ENCODE measurements at places on chromosomes 3 and 15. TPM values are rescaled to one million over a fixed set of nuclear protein-coding genes. Genes with fewer than 3 reads are reported as not detected.

Gene FOXP1
- 32.9 TPM for polyA plus RNA-seq

Gene LEKR1
- polyA plus RNA-seq, result 1.9 TPM

Gene RBPMS2
- 15.2 TPM for polyA plus RNA-seq

Gene KBTBD13
- not detected for polyA plus RNA-seq

GRCh38 chr3:111592936-111593335 is 2.2 kb downstream of the ZBED2 start:
- DNase-seq, result no peak

- peak; percentile 17 for DNase-seq
Measured at GRCh38 chr3:165254812-165255211, 58.6 kb upstream of the SLITRK3 start.

DNA sequence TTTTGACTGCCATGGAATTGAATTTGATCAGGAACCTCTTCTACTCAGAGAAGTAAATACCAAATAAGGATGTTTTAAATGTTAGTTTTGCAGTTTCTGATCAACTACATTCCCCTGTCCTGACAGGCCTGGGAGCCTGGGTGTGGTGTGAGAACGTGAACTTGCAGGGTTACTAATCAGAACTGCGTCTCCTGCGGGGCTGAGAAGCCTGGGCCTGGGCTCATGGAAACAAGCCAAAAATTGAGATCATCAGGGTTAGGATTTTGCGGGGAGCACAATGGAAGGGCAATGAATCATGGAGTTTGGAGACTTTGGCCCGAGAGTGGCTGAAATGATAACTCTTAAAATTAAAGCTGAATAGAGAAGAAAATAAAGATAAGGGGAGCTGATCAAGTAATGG is 47.8 kb upstream of the C3orf70 start:
- DNase-seq, result no peak

Gene SPESP1
- polyA plus RNA-seq, result 5.6 TPM

Gene CCRL2
- 0.89 TPM for polyA plus RNA-seq

- DNase-seq, result no peak
Measured at GRCh38 chr3:32046102-32046501, 60.3 kb upstream of the GPD1L start.

DNA sequence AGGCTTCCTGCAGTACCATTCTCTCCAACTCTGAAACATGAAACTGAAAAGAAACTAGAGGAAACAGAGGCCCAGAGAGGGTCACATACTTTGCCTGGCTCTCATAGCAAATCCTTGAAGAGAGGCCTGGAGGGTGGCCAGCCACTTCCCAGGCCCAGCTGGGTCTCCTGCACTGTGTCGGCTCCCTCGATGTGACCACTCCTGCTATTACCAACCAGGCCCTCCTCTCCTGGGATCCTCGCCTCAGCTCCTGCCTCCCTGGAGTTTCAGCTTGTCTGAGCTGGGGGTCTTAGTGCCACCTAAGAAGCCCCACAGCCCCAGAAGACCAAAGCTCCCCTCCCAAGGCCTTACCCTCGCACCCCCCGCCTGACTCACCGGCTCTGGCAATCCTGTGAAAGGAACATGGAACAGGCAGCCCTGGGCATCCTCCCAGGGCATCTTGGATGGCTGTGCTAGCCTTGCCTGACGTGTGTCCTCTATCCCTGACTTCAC is 4.6 kb downstream of the LOXL1 start:
- no peak for DNase-seq

- no peak for DNase-seq
Measured at GRCh38 chr3:11250902-11251806, 21.0 kb upstream of the ATG7 start.

GRCh38 chr3:100709842-100710260 is 557 bp downstream of the TFG start:
- peak; percentile 20 for DNase-seq

Gene DNAJC17
- polyA plus RNA-seq, result 43.2 TPM

Gene ZPLD1
- polyA plus RNA-seq, result 0.35 TPM

Gene GNAI2
- polyA plus RNA-seq, result 210 TPM

DNA sequence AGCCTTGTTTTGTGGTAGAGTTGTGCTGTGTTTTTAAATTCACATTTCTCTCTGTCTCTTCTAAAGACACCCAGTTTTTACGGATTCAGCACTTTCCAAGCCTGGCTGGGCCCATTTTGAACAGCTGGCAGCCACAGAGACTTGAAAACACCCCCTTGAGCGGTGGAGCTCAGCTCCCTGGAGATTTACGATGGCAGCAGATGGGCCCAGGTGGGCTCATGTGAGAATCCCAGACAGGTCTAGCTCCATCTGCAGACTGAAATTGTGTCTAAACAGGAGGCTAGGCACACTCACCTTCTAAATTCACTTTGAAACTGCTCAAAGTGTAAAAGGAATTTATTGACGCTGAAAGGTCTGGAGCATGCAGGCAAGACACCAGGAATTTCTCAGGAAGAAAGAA is 232.0 kb upstream of the HES1 start:
- no peak for DNase-seq

GRCh38 chr15:40420793-40421192 is 15.2 kb downstream of the IVD start:
- DNase-seq, result no peak

- no peak for DNase-seq
Measured at GRCh38 chr15:85534031-85534430, 153.6 kb downstream of the AKAP13 start.

DNA sequence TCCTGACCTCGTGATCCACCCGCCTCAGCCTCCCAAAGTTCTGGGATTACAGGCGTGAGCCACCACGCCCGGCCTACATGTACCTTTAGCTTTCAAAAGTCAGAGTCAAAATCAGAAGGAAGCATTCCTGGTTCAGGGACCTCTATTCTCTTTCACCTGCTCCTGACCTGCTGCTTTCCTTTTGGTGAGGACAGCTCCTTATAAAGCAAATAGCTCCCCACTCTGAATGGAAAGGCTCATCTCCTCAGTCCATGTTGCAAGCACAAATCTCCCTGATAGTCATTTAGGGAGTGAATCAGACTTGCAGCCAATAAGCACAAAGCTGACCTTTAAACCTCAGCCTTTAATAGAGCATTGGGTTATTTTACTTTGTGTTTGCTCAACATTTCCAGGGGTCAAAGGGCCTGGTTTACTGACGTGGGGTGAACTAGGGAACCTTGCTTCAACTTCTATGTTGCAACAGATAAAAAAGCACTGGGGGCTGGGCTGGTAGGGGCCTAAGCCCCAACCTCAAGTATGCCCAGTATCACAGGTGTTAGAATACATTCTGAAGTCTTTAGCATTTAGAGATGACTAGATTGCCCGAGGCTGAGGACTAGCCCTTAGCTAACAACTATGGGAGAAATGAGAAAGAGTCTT is 43.1 kb downstream of the THRB start:
- no peak for DNase-seq

DNA sequence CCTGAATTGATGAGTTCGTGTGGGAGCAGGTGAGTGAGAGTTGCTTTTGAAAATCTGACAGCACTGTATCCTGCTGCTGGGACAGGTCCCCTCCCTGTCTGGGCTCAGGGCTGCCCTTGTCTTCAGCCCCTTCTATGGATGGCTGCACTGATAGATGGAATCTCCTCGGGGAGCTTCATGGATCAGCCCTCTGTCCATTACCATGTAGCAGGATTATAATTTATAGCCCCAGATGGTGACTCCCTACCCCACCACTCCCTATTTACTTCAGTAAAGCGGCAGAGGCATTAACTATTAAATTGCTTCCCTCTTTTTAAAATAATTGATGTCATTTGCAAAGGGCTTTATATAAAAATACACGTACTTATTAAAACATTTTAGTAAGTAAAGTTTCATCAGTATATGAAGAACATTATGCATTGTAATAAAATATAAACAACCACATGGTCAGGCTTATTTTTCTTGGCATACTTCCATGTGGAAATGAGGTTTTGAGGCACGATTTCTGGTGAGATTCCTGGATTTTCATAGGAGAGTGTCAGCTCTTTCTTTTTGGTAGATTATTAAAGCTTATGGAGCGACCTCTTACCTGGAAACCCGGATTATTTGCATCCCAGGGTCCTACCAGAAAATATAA is 38.5 kb downstream of the MAP3K13 start:
- DNase-seq, result no peak

Gene ADGRG7
- polyA plus RNA-seq, result 0.25 TPM

Gene LHFPL4
- 0.13 TPM for polyA plus RNA-seq

Gene SERPINI2
- polyA plus RNA-seq, result 2.7 TPM

DNA sequence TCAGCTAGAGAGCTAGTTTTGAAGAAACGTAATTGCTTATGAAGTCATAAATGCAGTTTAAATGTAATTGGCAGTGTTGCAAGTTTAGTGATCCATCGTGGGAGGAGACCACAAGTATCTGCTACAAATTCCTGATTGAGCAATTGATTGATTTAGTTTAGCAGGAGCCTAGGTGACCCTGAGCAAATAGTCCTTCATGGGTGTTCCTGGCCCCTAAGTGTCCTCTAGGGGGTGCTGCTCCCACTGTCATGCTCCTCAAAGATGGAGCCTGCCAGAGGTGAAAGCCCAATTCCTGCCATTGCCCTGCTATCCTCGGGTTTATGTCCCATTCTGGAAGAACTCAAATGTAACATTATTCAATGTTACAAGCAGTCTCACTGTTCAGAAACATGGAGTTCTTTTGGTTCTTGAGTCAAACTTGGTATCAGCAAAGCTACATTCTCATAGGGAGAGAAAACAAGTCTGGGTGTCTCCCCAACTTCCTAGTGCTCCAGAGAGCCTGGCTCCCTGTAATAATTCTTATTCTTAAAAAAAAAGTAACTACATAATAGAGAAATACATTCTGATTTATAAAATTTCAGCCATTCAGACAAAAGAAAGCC is 29.8 kb upstream of the SENP5 start:
- no peak for DNase-seq

DNA sequence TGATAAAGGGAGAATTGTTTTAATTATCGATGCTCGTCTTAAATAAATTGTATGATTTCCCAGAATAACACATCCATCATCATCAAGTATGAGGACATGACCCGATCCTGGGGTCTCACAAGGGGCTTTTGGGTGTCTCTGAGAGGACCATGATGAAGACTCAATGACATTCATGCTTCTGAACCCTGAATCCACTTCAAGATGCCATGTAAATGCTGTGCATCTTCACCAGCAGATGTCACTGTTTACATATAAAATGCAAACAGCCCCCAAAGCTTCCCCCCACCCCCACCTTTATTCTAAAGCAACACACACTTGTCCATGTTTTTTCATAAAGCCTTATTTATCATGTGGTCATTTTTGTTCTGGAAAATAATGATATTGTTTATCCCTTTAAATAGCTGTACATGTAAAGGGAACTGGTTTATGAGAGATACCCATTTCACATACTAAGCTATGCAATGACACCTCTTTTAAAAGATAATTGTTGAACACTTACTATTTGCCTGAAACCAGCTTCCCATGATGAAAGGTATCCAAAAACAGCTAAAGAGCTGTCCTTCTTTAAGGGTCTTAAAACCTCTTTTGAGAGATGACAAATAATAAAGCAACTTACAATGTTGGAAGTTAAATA is 69.7 kb upstream of the UBE3A start:
- no peak for DNase-seq

- no peak for DNase-seq
Measured at GRCh38 chr3:36475558-36475957, 95.3 kb downstream of the STAC start.

DNA sequence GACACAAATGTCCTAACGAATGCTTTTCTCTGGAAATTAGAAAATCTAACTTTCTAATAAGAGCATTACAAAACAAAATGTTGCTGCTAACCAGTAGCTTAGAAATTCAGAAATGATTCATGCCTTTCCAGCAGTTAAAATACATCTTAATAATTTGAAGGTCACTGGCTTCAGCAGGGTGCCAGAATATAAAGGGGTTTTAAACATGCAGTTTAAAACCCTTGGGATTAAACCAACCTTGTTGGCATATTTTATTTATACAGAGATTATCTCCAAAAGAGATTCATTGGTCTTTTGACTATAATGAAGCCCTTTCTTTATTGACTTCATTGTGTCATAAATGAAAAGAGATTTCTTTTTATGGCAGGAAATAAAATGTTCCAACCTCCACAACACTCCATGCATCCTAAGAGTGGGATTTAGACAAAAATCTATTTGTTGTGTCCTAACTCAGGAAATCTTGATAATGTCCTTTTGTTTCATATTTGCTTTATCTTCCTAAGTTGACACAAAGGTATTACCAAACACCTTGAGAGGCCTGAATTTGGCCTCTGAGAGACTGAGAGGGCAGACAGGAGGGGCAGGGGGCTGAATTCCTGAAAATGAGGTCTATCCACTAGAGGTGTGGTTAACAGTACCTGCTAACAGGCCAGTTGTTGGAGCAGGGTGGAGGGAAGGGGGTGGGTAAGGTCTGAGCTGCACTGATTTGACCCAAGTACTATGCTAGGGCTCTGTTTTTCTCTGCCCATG is 124.4 kb downstream of the FEZF2 start:
- DNase-seq, result no peak

GRCh38 chr3:11476735-11477144 is 167.0 kb downstream of the VGLL4 start:
- no peak for DNase-seq

- no peak for DNase-seq
Measured at GRCh38 chr3:47418167-47419082, 37.6 kb downstream of the PTPN23 start.

DNA sequence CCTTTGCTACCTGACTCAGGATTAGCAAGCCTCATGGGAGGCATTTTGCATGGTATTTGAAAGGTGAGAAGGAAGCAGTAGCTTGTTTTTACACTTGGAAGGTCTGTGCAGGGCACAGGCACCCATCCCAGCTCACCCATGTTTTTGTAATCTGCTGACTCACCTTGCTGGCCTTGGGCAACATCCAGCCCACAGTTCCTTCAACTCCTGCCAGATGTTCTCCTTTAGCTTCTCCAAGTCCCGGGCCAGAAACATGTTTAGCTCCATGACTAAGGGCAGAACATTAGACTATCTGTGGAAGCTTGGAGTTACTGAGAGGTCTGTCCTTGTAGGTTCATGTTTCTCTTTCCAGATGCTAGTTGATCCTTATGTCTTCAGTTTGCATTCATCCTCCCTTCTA is 12.4 kb upstream of the ZNF770 start:
- DNase-seq, result no peak

GRCh38 chr3:115074502-115074901 is 72.6 kb downstream of the ZBTB20 start:
- no peak for DNase-seq

Gene GOLGA6A
- 0.39 TPM for polyA plus RNA-seq

Gene UBA3
- 75.4 TPM for polyA plus RNA-seq

GRCh38 chr3:54957711-54958110 is 29.9 kb upstream of the LRTM1 start:
- DNase-seq, result no peak

Gene LYZL4
- not detected for polyA plus RNA-seq

Gene ITIH1
- polyA plus RNA-seq, result 0.31 TPM

- DNase-seq, result peak; percentile 93
Measured at GRCh38 chr3:183635431-183636220, at the start of gene KLHL24. Gene KLHL24 (plus strand): TSS chr3:183635623. CDS start chr3:183650357, 14,734 bp downstream.

GRCh38 chr3:187267306-187267705 is 24.2 kb downstream of the MASP1 start:
- DNase-seq, result no peak

- no peak for DNase-seq
Measured at GRCh38 chr15:45395943-45396342, 17.6 kb upstream of the GATM start.
